ENCODE measurements at places on chromosomes 7 and 10. TPM values are rescaled to one million over a fixed set of nuclear protein-coding genes. Genes with fewer than 3 reads are reported as not detected.

The SSMEM1 gene
- total RNA-seq: not detected

The GPRIN2 gene
- total RNA-seq: not detected

The FRA10AC1 gene
- total RNA-seq: 9.5 TPM

The SFTPD gene
- total RNA-seq: not detected

The EZH2 gene
- 27.8 TPM for total RNA-seq

The DNAJB9 gene
- total RNA-seq: 40.3 TPM

The ZNF425 gene
- total RNA-seq: 1.9 TPM

The C1GALT1 gene
- total RNA-seq: 52.0 TPM

The HTRA1 gene
- 44.5 TPM for total RNA-seq

The THNSL1 gene
- 4.9 TPM for total RNA-seq

The CLRN3 gene
- total RNA-seq: not detected

The CALCR gene
- total RNA-seq: not detected

The RADIL gene
- 0.50 TPM for total RNA-seq

The DMBT1 gene
- total RNA-seq: under 0.01 TPM

The OR2A7 gene
- not detected for total RNA-seq

The AGMO gene
- total RNA-seq: not detected

The TRIM56 gene
- 21.9 TPM for total RNA-seq

The CYP26C1 gene
- total RNA-seq: 0.12 TPM

The JAKMIP3 gene
- 0.11 TPM for total RNA-seq

The HABP2 gene
- total RNA-seq: not detected

The KLF14 gene
- under 0.01 TPM for total RNA-seq

The PIP gene
- total RNA-seq: not detected

The EBLN1 gene
- total RNA-seq: not detected

The TFEC gene
- total RNA-seq: 0.50 TPM

The SAMD9 gene
- 11.5 TPM for total RNA-seq

The LRRD1 gene
- not detected for total RNA-seq

The PSD gene
- total RNA-seq: 3.9 TPM

The GPR26 gene
- not detected for total RNA-seq

The PTPN12 gene
- 35.6 TPM for total RNA-seq

The GIMAP7 gene
- total RNA-seq: not detected

The ATG9B gene
- 0.11 TPM for total RNA-seq

The SDK1 gene
- total RNA-seq: 10.1 TPM

The ALOX5 gene
- not detected for total RNA-seq

The LEP gene
- 0.12 TPM for total RNA-seq

The CLCN1 gene
- not detected for total RNA-seq

The MPP7 gene
- 0.33 TPM for total RNA-seq

All from uterine smooth muscle cell (primary cell).